GM12865 (cell line): ENCODE measurements at places on chromosomes 7 and 10.

- DNase-seq, result no peak
Measured at GRCh38 chr10:69123306-69123746, 652 bp upstream of the VPS26A start.

- DNase-seq, result no peak
Measured at GRCh38 chr7:97801108-97801507, 69.2 kb downstream of the TAC1 start.

DNA sequence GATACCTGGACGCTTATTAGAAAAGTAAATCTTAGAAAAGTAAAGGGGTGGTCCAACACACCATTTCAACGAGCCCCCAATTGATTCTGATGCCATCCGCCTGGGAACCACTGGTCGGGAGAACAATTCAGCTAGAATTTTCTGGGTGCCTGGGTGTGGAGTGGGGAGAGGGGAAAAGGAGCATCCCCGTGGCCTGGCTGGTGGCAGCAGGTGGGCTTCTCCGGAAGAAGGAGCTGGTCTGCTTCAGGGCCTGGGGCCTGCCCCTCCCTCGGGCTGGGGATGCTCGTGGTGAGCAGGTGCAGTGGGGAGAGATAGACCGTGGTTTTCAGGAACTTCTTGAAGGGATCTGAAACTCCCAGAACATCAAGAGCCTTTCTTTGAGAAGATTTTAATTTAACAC lies 39.9 kb upstream of the DUSP5 start:
- no peak for DNase-seq

GRCh38 chr7:19915596-19915995 lies 142.2 kb upstream of the TMEM196 start:
- DNase-seq, result no peak

DNA sequence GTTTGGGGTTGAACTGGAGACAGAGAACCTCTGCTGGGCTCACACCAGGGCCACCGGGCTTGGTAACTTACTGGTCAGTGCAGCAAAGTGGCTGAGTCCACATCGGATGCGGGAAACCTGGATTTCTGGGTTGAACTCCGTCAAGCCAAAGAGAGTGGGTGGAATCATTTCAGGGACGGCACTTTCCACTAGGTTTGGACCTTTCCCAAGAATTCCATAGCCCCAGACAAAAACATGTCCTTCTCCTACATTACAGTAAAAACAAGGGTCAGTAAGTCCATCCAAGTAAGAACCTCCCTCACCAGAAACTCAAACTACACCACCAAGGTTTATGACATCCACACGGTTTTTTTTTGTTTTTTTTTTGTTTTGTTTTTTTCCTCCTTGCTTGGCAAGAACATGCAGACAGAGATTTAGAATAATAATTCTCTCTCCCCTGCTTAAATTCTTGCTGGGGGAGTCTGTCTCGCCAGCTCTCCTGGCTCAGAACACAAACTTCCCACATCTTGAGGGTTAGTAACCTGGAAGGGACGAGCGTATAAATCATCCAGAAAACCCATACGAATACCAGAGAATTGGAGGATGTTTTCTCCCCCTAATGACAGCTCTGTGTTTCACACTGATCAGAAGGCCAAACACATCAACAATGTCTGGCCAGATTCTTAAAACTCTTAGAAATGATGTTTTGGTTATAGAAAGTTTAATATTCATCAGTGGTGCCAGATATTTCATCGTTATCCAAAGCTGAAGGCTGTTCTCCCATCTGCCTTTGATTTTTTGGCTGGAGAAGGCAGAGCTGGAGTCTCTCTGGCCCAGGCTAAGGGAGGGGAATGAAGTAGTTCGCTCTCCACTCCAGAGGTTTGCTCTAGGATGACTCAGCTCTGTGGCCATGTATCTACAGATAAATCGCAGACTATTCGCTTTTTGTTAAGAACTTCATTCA lies 17.5 kb downstream of the RCC1L start:
- no peak for DNase-seq

DNA sequence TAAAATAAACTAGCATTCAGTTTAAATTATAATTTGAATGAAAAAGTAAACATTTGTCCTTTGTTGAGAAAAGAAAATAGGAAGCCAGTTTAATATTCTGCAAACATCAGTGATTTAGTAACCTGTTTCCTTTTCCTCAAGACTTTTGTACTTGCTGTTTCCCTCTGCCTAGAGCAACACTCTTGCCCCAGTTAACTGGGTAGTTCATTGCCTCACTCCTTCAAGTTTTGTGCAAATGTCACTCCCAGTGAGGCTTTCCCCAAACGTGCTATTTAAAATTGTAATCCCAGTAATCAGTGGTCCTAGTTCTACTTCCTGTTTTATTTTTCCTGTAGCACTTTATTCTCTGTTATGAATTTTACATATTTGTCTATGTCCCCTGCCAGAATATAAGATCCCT lies 23.8 kb downstream of the DLD start:
- DNase-seq, result no peak

GRCh38 chr7:14738086-14738485 lies 164.5 kb downstream of the DGKB start:
- no peak for DNase-seq

- DNase-seq, result no peak
Measured at GRCh38 chr7:44291733-44292419, 33.5 kb downstream of the CAMK2B start.

DNA sequence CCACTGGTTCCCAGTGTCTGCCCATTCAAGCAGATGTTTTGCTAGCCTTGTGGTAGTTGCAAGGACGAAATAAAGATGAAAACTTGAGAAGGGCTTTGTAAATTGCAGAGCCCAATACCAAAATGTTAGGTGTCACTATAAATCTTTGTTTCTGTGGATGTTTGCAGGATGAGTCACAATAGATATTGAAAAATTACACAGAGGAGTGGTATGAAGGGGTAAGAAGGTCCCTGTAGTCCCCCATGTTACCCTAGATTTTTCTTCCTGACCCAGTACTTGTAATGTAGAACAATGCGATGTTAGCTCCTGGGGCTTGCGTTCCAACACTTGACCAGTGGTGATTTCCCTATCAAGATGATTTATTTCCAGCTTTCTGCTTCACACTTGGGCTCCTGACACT lies 102.6 kb upstream of the LYZL1 start:
- no peak for DNase-seq

GRCh38 chr7:27689150-27689549 lies 26.5 kb upstream of the HIBADH start:
- no peak for DNase-seq

GRCh38 chr10:52410916-52411315 lies 96.8 kb downstream of the DKK1 start:
- no peak for DNase-seq

DNA sequence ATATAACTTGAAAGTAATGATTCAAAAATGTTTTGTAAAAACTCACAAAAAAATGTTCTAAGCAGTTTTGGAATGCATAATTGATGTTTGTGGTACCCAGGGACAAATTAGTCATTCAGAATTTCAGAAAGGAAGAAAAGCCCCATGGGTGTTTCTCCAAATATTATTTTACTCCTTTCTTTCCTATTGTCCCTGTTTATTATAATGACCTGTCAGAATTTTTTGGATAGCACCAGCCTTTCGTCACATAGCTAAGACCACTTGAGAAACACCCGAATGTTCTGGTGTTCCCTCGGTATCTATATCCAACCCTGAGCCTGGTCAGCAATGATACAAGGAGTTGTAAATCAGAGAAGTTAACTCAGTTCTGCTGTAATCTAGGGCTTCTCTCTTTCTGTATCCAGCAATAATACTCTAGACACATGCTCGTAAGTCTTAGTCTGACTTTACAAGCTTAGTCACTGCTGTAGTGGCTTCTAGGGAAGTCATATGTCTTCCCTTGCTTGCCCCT lies 64.8 kb upstream of the MEOX2 start:
- no peak for DNase-seq

DNA sequence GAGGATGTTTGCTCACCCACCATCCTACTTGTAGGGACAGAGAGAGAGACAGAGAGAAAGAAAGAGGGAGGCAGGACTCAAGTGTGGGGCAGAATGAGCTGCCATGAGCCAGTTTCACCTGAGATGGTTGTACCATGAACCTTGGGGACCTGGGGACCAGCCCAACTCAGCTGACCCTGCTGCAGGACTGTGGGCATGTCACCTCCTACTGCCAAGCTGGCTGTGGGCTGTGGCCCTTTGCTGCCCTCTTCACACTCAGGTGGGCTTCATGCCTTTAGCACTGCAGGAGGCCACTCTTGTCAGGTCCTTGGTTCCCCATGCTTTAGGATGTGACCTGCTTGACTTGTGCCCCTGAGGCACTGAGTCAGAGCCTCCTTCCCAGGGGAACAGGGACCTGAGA lies 108.2 kb upstream of the PCBD1 start:
- DNase-seq, result no peak

- DNase-seq, result no peak
Measured at GRCh38 chr10:62284221-62284620, 15.6 kb upstream of the RTKN2 start.

DNA sequence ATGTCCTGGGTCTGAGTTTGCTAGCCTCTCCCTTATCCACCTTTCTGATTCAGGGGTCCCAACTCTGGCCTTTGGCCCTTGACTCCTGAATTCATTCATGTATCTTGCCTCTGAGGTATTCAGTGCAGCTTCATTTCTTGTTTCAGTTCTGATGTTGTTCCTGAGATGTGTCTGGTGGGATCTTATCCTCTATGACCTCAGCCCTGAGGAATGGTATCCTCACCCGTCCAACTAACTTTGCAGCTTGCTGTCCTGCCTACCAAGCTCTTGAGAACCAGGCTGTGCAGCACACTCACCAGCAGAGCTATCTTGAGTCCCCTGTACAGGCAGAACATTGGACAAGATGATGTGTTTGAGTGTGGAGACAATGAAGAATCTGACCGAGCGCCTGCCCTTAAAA lies 13.8 kb downstream of the SUFU start:
- DNase-seq, result no peak

DNA sequence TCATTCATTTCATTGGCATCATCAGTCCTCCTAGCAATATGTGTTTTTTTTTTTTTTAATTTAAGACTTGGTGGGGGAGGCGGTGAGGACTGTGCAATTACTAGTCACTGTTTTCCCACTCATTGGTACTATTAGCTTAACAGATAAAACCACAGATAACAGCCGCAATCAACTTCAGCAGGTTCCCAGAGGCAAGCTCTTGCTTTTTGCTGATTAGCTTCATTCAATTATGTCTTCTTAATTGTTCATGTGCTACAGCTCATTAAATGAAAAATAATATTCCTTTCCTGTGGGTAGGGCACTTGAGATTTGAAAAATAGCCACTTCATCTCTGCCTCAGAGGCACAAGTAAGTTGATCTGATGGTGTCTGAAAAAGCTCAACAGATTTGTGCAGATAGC lies 215.5 kb downstream of the PCDH15 start:
- no peak for DNase-seq

- no peak for DNase-seq
Measured at GRCh38 chr10:109067031-109067430, 856.3 kb downstream of the XPNPEP1 start.

DNA sequence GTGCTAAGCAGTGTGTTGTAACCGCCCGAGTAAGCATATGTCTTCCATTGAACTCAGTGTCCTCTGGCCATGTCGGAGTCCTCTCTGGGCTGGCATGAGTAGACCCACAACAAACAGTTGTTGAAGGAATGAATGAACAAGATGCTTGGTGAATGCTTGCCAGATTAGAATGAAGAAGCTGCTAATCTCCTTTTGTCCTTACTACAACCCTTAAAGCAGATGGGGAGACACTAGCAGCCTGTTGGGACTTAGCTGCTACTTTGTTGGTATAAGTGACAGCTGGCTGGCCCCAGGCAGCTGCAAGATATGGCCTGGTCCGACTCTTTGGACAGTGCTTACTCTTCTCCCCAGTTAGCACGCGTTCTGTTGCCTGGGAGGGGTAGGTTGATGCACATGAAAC lies 370.1 kb downstream of the RPS24 start:
- DNase-seq, result no peak

DNA sequence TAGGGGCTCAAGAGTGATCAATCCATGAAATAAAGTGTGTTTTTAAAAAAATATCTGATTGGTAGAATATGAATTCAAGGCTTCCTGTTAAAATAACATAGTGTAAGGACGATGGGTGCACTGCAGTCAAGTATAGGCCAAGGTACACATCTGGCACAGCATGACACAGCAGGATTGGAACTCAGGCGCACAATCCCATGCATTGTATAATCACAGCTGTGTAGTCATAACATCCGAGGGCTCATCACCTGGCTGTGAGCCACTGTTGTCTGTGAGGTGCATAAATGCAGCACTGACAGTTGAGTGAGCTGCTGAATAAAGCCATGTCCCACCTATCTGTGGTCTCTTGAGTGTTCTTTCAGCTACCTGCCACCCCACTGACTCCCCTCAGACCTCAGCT lies 142.3 kb upstream of the HPS1 start:
- no peak for DNase-seq
